Thoracic aorta endothelial cell (primary cell): ENCODE measurements at places on chromosomes 16 and 17. TPM values are rescaled to one million over a fixed set of nuclear protein-coding genes. Genes with fewer than 3 reads are reported as not detected.

BCL6B gene
- total RNA-seq = 86.7 and 109 TPM in 2 replicates

KRT33A gene
- total RNA-seq = not detected in 2 replicates

ASGR2 gene
- not detected in 2 replicates for total RNA-seq

PRDM7 gene
- total RNA-seq = not detected in 2 replicates

CCL8 gene
- total RNA-seq = not detected in 2 replicates

TP53TG3B gene
- total RNA-seq = not detected in 2 replicates

STAC2 gene
- not detected in 2 replicates for total RNA-seq

CTRL gene
- 0.57 TPM in 1 of 2 replicates, not detected in the other for total RNA-seq

SCNN1B gene
- total RNA-seq = not detected in 2 replicates

MILR1 gene
- 7.4 and 40.3 TPM in 2 replicates for total RNA-seq

DHRS7C gene
- total RNA-seq = not detected in 2 replicates

DNAH9 gene
- under 0.01 and 0.07 TPM in 2 replicates for total RNA-seq
